IPS-NIHi11 (cell line): ENCODE measurements at places on chromosomes 11 and 22.

- DNase-seq = peak; percentile 73
Observed at GRCh38 chr22:49934891-49935557, 16.6 kb downstream of the CRELD2 start.

GRCh38 chr22:30459181-30460052 is 12.4 kb downstream of the SEC14L3 start:
- DNase-seq = peak; percentile 78

- no peak for DNase-seq
Observed at GRCh38 chr22:23571486-23571885, 8.6 kb downstream of the IGLL1 start.

GRCh38 chr11:78319453-78319955 is 98.1 kb downstream of the GAB2 start:
- no peak for DNase-seq

GRCh38 chr11:114273071-114273470 is 23.1 kb upstream of the NNMT start:
- DNase-seq = no peak

DNA sequence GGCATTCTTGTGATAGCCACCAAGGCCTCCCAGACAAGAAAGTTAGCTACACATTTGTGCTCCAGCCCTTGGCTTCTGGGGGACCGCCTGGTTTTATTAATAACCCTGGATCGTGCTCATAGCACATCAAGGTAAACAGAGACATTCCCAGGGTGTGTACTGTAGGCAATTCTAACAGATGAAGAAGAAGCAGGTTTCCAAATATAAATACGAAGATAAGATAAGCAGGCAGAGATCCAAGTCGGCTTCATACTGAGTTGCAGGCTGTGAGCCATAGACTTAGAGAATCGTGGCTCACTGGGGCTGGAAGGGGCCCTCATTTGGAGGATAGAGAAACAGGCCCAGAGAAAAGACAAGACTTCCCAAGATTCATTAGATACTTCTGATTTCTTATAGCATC is 131.4 kb downstream of the TENM4 start:
- no peak for DNase-seq

DNA sequence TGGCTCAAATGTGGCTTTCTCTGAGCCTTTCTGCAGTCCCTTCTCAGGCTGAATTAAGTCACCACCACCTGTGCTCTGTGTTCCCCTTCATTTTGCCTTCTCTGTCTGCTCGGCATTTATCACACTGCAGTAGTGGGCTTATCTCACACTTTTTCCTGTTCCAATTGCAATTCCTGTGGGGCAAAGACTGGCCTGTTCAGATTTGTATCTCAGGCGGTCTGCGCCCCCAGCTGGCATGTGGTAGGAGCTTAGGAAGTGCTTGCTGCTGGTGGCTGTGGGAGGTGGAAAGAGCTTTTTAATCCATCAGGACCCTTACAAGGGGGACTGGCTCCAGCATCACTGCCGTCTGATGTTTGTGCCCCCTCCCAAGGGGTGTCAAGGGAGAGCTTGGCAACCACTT is 21.2 kb downstream of the BMAL1 start:
- DNase-seq = no peak

GRCh38 chr11:64429970-64430369 is 71.0 kb downstream of the RPS6KA4 start:
- no peak for DNase-seq

DNA sequence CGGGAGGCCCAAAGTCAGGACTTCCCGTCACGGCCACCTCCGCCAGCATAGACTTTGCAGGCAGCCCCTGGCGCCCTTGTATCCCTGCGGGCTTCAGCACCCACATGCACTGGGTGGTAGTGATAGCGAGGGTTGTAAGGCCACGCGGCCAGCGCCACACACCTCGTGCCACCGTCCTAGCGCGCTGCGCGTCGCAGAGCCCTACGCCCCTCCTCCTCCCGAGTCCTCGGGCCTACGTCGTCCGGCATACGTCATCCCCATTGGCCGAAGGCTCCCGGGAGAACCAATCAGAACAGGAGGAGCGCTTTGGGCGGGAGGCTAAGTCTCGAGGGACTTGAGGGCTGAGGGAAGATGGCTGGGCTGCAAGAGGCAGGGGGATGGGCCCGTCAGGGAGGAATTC is 1.3 kb upstream of the BTBD18 start:
- peak; percentile 41 for DNase-seq

- DNase-seq = no peak
Observed at GRCh38 chr11:77211040-77211451, 83.0 kb downstream of the MYO7A start.

- no peak for DNase-seq
Observed at GRCh38 chr11:107182978-107183377, 164.7 kb upstream of the GUCY1A2 start.
